AG08396 (cell line): ENCODE measurements at places on chromosomes 7 and 10.

GRCh38 chr10:100960251-100960650 is 9.1 kb upstream of the SEMA4G start:
- no peak for DNase-seq

GRCh38 chr7:75642810-75643486 is 95.8 kb downstream of the HIP1 start:
- peak; percentile 54 for DNase-seq

GRCh38 chr10:67606572-67606971 is 89.4 kb downstream of the CTNNA3 start:
- DNase-seq, result no peak

- DNase-seq, result no peak
Observed at GRCh38 chr7:100778061-100778621, 44.7 kb downstream of the ZAN start.

DNA sequence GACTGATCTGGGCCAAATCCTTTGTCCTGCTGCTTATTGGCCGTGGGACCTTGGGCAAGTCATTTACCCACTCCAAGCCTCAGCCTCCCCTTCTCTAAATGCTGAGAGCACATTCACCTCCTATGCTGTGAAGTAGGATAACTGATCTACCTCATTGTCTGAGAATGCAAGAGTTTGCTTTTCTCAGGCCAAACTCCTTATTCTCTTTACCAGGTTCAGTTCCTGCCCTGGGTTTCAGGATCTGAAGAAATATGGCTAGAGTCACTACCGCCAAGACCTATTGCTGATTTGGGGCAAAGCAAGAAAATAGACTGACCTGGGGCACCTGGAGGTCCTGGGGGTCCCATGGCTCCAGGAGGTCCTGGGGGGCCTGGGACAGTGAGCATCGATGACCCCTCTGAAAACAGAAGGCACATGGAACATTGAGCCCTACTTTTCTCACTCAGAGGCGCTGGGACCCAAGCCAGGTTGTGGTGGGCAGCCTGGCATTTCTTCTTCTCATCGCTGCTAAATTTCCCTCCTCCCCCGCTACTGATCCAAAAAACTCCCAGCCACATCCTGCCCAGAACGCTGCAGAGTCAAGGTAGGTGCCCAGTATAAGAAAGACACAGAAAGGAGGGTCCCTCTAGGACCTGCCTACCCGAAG is 42.4 kb downstream of the COL17A1 start:
- no peak for DNase-seq

DNA sequence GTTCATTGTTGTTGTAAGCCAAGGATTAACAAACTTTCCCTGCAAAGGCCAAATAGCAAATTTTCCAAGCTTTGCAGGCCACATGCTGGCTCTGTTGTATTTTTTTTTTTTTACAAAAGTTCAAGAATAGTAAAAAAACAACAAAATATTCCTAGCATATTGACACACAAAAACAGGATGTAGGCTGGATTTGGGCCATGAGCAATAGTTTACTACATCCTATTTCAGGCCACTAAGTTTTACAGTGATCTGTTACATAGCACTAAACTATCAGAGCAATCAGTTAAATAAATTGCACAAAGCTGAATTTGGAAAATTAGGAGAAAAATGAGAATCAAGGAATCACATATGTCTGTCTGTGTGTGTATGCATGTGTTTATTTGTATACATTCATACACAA is 491.8 kb upstream of the GHITM start:
- DNase-seq, result no peak

- peak; percentile 26 for DNase-seq
Observed at GRCh38 chr10:74190494-74190893, 39.5 kb downstream of the ADK start.

GRCh38 chr7:100585511-100586265 is at the start of gene LRCH4:
TSS of gene LRCH4 (minus strand) at chr7:100586129. CDS start at chr7:100586100, 29 bp downstream.
- peak; percentile 72 for DNase-seq

GRCh38 chr10:7789390-7789789 is 1.4 kb downstream of the ATP5F1C start:
- DNase-seq, result peak; percentile 28

DNA sequence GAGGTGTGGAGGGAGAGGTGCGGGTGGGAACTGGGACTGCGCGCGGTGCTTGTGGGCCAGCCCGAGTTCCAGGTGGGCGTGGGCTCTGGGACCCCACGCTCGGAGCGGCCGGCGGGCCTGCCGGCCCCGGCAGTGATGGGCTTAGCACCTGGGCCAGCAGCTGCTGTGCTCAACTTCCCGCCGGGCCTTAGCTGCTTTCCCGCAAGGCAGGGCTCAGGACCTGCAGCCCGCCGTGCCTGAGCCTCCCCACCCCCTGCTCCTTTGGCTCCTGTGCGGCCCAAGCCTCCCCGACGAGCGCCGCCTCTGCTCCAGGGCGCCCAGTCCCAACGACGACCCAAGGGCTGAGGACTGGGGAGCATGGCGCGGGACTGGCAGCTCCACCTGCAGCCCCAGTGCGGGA is 232.7 kb downstream of the FGFR2 start:
- DNase-seq, result no peak

DNA sequence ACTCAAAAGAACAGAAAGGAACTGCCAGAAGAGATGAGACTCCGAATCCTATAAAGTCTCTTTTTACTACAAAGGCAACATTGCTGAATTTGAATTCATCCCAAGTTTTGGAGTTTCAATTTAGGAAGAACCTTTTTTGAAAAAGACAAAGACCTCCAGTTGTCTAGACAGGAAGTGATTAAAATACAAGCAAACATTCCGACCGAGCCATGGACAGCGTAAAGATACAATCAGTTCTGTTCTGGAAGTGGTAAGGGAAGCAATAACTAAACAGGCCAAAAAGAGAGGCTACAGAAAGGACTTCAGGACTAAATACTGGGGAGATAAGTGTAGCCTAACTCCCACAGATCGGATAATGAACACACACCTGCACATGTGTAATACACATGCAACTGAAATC is 101.0 kb downstream of the SMURF1 start:
- DNase-seq, result no peak

GRCh38 chr10:13631594-13631993 is 44.8 kb downstream of the PRPF18 start:
- DNase-seq, result no peak

GRCh38 chr10:98642281-98642680 is 195.5 kb upstream of the HPS1 start:
- peak; percentile 13 for DNase-seq

GRCh38 chr10:5604236-5604925 is 62.0 kb downstream of the ASB13 start:
- no peak for DNase-seq

DNA sequence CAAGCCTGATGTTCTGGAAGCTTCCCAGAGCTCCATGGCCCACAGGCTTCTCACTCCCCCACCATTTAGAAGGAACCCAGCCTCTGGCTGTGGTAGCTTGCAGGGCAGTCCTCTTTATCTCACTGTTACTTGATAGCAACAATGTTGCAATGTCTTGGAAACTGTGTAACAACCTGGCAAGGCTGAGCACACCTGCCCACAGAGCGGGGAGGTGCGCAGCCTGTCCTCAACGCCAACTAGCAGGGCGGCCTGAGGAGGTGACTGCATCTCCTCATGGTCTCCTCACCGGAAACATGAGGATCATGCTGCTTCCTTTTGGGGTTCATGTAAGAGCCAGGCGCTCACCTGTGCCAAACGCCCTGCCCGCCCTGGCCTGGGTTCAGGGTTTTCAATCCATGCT is 43.7 kb upstream of the INSIG1 start:
- DNase-seq, result no peak

DNA sequence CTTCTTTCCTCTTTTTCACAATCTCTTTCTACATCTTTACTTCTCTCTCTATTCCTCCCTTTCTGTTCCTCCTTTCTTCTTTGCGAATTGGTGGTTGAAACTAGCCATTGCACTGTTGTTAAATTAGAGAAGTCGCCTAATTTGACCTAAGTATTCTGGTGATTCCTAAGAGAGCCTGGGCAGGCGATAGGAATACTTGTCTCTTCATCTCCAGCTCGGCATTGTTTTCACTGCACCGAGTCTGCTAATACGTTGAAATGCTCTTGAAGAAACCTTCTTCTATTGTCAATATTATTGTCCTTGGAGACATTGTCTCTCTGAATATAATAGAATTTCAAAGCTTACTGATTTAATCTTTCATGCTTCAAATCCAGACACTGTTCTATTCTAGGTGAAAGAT is 31.7 kb downstream of the KCND2 start:
- DNase-seq, result no peak

GRCh38 chr7:90764848-90765570 is 168.9 kb downstream of the CDK14 start:
- no peak for DNase-seq

DNA sequence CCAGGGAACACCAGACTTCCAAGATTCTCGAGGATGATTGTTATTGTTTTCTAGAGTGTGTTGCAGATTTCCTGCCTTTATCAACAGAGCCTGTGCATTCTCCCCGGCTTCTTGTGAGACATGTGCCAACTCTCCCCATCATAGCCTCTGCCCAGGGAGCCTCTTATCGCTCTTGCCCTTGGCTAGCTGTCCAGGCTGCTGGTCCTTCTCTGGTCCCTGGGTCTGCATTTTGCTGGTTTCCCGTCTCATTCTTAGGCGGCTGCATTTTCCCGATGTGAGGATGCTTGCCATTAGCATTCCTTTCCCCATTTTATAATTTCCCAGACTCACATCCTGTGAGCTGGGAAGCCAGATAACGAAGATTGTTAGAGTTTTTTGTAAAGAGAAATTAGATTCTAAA is 15.2 kb downstream of the SLC13A4 start:
- DNase-seq, result no peak

GRCh38 chr10:111758593-111758992 is 425.0 kb downstream of the GPAM start:
- DNase-seq, result no peak

DNA sequence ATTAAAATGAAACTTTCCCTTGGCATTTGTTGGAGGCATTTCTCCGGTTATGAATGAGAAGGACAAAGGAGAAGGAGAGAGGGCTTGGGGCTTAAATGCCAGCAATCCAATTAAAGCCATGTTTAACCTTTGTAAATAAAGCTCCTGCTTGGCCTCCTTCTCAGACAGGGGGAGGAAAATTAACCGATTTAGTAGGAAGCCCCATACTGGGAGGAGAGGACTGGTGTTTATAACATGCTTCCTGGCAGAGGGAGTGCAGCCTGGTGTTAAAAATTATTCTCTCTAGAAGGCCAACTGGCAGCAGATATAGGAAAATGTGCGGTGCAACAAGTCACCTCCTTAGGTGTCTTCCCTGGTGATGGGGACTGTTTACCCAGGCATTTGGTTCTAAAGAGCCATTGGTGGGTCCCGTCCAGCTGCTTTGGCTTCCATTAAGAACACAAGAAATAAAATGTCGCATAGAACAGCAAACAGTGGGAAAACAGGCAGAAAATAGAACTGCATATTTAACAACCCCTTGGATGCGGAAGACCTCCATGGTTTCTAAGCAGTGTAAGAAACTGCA is 846.5 kb downstream of the TYW1 start:
- DNase-seq, result no peak

DNA sequence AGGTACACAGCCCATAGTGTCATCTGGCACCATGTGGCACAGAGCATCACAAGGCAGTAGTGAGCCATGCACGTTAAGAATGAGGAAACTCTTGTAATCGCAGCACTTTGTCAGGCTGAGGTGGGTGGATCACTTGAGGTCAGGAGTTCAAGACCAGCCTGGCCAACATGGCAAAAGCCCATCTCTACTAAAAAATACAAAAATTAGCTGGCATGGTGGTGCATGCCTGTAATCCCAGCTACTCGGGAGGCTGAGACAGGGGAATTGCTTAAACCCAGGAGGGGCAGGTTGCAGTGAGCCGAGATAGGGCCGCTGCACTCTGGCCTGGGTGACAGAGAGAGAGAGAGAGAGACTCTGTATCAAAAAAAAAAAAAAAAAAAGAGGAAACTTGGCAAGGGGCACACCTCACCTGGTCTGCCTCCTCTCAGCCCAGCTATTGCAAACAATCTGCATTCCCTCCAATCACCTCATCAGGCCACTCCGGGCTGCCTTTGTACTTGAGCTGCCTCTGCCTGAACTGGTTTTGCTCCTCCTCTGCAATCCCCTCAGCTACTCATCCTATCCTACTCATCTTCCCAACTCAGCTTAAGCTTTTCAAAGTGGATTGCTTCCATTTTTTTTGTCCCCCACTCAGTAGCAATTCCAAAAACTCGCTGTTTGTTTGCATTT is 46.0 kb upstream of the OPTN start:
- no peak for DNase-seq

DNA sequence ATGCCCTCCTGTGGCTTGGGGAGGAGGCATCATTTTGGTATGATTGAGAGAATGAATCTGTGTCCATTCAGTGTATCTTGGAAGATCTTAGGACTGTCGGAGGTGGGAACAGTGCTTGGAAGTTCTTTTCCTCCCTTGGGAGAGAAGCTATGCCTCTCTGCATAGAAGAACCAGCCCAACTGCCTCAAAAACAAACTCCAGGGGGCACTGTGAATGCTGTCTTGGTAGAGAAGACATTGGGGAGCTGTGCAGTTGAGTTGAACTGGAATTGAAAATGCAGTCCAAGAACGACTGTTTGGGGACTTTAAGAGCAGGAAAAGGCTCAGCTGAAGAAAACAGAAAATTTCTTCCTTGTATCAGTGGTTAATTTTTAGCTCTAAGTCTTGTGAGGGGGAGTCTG is 4.9 kb upstream of the GJD4 start:
- no peak for DNase-seq

GRCh38 chr10:129465796-129466702 is 992 bp upstream of the MGMT start:
- DNase-seq, result no peak

GRCh38 chr10:87622314-87623004 is 37.2 kb upstream of the PAPSS2 start:
- DNase-seq, result no peak

- peak; percentile 28 for DNase-seq
Observed at GRCh38 chr10:68202960-68203353, 29.0 kb downstream of the ATOH7 start.

DNA sequence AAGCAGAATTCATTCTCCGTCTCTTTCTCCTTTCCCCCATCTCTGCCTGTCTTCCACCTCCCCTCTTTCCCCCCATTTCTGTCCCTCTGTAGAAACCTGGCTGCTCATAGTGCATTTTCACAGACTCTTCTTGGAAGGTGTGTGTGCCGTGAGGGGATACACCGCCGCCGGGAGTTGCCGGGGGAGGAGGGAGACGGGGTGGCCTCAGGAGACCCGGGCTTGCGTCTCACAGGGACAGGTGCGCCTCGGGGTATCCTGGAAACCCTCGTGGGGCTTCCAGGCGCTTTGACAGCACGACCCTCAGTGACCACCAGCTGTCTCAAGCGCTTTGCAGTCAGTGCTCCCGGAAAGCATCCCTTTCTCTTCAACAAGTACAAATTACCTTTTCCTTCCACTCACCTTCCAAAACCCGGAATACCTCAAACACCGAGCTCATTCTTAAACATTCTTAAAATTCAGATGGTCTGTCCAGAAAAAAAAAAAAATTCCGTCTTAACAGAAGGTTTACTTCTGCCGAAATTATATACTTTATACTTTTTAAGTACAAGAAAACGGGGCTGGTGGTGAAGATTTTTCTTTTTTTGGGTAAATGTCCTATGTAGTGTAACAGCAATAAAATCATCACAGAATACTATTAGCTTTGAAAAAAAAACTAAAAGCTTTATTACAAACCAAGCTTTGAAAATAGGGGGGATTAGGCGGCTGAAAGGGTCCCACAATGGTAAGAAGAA is 8.2 kb downstream of the EMX2 start:
- no peak for DNase-seq
